ENCODE measurements at places on chromosomes 6 and 20.

GRCh38 chr6:134888316-134888715 is 61.6 kb downstream of the ALDH8A1 start:
- no peak for DNase-seq

GRCh38 chr6:80714513-80714912 is 608.0 kb downstream of the BCKDHB start:
- no peak for DNase-seq

- DNase-seq: no peak
Measured at GRCh38 chr20:48457193-48458002, 370.4 kb downstream of the PREX1 start.

GRCh38 chr6:157125531-157125930 is 197.8 kb downstream of the TMEM242 start:
- DNase-seq: no peak

- no peak for DNase-seq
Measured at GRCh38 chr6:163901681-163902080, 487.2 kb downstream of the QKI start.

- no peak for DNase-seq
Measured at GRCh38 chr6:119312441-119312840, 37.1 kb downstream of the MAN1A1 start.

GRCh38 chr6:2943564-2943955 is 27.8 kb downstream of the SERPINB6 start:
- no peak for DNase-seq

DNA sequence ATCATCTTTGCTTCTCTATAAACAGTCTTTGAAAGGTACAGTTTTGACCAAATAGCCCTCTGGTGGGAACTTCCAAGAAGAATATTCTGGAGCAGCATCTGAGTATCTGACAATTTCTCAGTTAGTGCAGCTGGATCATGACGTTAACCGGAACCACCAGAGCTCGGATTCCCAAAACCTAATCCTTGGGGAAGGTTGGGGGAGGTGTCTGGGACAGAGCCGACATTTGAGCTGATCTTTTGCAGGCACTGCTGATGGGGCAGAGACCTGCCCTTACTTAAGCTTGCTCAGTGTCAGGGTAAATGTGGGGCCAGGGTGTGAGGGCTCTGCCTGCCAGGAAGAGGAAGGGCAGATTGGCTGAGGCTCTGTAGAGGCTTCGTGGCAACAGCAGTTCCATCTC is 416.6 kb downstream of the DHX35 start:
- no peak for DNase-seq

- no peak for DNase-seq
Measured at GRCh38 chr6:91079969-91080368, 493.1 kb upstream of the MAP3K7 start.

DNA sequence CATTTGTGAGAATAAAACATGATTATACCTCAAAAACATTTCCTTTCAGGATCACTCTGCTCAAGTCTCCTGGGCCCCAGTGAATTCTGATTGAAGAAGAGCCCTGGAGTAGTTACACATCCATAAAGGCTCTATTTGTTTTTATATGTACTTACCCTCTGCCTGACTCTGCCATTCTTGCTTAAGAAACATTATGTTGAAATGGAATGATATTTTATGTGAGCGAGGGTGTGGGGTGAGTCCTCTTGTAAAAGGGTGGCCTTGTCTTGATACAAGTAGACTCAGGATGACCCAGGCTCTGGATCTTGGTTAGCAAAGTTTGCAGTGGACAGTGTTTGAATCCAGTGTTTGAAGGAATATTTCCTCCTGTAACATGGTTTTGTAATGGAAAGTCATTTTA is 215.4 kb upstream of the PREP start:
- DNase-seq: no peak

Data from D721Med (cell line).